ENCODE measurements at places on chromosomes 3 and 15.

- peak; percentile 83 for DNase-seq
Observed at GRCh38 chr15:45156744-45157455, 27.1 kb downstream of the DUOX1 start.

GRCh38 chr3:49302613-49303012 lies 25.6 kb upstream of the C3orf62 start:
- DNase-seq, result no peak

- no peak for DNase-seq
Observed at GRCh38 chr3:150972366-150973071, at the start of gene CLRN1. CLRN1 (minus strand) TSS chr3:150972727; CDS start chr3:150972708, 19 bp downstream.

DNA sequence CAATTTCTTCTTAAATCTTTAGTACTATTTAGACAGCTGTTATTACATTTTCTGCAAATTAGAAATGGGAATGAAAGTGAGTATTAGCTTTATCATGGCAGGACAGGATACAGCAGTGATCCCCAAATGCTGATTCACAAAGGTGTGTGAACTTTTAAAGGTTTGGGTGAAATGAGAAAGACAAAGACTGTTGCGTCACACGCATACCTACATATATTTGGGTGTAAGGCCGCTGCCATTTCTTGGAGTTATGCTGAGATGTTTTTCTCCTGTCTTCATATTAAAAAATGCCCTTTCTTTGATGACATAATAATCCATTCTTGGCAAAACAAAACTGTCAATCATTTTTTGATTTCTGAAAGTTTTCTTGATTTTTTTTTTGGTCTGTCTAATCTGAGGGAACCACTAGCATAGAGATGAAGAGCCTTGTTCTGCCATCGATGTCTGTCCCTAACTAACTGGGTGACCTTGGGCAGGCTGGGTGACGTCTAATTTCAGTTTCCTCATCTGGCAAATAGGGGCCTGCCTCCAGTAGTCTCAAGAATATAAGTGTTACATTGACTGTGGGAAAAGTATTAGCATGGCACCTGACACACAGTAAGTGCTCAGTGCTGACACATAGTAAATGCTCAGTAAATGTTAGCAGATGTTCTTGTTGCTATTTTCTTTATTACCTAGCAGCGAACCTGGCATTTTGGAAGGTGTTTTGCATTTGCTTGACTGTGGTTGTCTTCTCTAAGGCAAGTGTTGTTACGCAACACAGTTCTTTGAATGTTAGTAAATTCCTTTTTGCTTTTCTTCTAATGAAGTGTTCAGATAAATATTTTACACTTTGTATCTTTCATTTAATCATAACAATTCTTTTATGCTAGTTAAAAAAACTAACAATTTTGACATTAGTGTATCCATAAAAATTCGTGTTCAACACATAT lies 5.0 kb downstream of the MITF start:
- DNase-seq, result no peak

DNA sequence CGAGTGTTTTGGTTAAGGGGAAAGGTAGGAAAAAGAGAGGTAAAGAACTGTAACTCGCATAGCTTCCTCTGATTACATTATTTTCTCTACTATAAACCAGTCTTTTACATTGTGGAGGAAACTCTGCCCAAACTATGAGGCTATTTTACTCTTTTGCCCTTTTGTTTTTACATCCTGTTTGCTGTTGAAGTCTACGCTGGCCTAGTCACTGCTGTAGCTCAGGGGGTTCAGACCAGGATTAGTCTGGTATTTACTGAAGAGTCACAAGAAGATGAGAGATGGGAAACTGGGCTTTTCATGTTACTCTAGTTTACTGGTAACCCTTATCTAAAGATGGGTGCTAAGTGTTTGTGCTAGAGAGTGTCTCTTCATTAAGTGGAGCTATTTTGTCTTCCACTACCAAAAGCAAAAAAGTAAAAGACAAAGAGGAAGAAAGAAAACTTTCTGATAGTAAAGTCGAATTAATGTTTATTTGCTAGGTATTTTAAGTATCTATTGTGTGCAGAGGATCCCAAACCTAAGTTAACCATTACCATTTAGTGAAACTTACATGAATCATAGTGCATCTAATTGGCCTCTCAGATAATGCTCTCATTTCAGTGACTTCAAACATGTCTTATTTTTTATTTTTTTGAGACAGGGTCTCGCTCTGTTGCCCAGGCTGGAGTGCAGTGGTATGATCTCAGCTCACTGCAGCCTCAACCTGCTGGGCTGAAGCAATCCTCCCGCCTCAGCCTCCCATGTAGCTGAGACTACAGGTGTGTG lies 10.9 kb downstream of the RARB start:
- DNase-seq, result no peak

GRCh38 chr3:46187876-46188275 lies 20.2 kb downstream of the CCR1 start:
- peak; percentile 31 for DNase-seq

DNA sequence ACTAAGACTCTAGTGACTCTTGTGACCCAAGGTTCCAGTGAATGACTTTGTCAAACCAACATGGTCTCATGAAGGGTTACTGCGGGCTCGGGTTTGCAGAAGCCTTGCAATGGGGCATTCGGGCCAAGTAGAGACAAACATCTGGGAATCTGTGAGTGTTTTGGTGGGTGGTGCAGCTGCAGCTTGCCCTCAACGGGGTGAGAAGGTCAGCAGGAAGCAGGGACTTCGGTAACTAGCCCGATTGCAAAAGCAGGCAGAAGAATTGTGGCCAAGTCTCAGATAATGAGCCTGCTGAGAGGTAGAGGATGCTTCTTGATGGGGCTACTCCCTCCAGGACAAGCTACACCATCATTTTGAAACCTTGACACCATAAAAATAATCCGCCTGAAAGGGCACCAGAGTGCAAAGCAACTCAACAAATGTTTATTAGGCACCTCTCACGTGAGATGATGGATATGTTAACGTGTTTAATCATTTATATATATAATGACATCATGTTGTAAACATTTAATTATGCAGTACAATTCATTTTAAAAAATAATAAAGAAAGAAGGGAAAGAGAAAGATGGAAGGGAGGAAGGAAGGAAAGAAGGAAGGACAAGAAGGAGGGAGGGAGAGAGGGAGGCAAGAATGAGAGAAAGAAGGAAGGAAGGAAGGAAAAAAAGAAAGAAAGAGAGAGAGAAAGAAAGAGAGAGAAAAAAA lies 263.9 kb upstream of the IGF1R start:
- DNase-seq, result no peak

DNA sequence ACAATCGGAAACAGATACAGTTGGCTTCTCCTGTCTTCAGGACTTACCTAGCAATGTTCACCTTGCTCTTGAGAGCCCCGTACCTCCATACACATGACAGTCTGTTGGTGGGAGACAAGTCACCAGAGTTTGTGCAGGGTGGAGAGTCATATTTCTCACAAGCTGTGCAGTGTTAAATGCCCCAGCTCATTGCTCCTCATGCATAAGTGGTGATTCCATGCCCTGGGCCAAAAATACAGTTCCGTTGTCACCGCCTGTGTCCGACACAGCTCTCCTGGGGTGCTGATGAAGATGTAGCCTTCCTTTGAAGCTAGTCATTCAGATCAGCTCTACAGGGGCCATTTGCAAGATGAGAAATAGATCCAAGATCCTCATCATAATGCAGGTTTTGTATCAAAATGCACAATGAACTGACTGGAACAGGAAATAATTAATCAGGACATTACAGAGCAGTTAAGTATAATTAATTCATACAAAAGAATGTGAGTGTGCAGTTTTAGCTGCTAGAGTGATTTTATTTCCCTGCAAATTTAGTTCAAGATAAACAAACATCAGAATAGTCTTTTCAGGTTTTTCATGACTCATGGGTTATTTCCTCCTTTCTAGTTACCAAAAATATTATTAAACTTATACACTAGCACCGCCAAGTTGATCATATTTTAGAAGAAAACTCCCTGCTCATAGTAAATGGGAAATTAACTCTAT lies 66.5 kb downstream of the CD47 start:
- peak; percentile 17 for DNase-seq

DNA sequence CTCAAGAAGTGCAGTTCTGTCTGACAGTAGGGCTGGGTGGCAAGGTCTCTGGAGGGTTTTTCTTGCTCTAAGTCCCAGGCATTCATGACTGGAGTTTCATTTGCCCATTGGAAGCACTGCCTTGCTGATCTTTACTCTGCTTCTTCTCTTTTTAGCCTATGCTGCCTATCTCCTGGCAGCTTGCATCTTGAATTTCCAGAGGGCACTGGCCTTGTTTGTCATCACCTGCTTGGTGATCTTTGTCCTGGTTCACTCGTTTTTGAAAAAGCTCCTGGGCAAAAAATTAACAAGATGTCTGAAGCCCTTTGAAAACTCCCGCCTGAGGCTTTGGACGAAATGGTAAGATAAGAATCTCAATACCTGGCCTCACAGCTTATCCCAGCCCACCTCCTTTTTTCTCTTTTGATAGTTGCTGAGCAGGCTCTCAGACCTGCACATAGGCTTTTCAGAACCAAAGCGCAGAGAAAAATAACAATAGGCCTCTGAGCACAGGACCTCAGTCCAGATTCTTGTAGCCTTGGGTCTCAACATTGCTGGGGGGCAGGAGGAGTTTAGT lies 10.9 kb downstream of the SLC28A2 start:
- DNase-seq, result no peak

- no peak for DNase-seq
Observed at GRCh38 chr15:100308608-100309007, 33.2 kb downstream of the ADAMTS17 start.

DNA sequence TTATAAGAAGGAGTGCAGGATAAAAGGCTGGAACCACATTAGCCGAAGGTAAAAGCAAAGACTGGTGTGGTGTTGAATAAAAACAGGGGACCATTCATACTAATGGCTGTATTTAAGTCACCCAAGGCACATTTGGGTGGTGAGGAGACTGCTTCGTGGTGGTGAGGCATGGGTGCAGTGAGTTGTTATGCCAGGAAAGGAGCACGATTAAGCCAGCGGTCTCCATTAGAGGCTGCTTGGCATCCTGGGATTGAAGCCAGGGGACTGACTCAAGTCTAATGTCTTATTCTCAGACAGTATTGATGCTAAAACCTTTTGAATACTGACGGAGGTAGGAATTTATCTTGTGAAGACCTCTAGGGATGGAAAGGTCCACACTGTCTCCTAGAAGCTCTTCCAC lies 21.9 kb downstream of the FEM1B start:
- DNase-seq, result peak; percentile 46

DNA sequence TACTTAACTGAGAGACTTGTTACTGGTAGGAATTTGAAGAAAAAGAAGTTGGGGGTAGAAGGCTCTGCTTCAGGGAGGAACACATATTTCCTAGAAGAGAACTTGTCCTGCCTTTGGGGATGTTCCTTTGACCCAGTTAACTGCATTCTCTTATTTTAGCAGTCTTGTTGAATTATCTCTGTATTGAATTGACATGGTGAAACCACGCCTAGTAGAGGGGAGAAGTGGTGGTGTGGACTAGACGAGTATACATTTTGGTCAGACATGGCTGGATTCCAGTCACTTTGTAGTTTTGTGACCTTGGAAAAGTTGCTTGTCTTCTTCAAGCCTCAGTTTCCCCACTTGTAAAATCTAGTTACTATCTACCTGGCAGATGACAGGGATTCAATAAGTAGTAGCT lies 87.8 kb downstream of the FNDC3B start:
- no peak for DNase-seq

- no peak for DNase-seq
Observed at GRCh38 chr15:63797116-63797515, 36.6 kb downstream of the HERC1 start.

GRCh38 chr3:62365391-62366125 lies 7.8 kb downstream of the FEZF2 start:
- no peak for DNase-seq

DNA sequence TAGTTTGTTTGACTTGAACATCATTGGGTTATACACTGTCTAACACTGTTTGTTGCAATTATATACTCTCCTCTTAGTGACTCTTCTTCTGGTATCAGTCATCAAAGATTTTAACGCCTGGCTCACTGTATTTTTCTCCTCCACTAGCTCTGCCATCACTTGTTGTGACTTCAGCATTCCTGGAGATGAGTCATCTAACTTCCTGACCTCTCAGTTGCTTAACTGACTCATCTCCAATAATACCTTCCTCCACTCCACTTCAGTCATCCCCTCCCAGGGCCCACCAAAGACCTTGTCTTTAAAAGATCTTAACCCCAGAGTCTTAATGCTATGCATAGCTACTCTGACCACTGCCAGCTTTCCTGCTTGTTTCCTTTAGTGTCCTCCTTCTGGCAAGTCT lies 28.6 kb upstream of the CLSTN2 start:
- DNase-seq, result peak; percentile 68

DNA sequence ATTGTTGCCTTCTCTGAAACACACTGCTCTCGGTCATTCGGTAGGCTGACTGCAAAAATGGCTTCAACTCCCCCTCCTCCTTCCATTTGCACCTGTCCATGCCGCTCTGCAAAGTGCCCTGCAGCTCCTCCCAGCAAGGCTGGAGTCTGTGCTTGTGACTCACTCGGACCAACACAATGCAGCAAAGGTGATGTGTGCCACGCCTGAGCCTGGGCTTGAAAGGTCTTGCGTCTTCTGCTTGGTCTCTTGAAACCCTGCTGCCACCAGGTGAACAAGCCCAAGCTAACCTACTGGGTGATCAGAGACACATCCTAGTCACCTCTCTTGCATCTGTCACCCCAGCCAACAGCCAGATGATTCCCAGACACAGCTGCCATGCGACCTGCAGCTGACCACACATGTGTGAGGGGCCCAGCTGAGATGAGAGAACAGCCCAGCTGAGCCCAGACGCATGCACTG lies 71.1 kb downstream of the MGLL start:
- no peak for DNase-seq

DNA sequence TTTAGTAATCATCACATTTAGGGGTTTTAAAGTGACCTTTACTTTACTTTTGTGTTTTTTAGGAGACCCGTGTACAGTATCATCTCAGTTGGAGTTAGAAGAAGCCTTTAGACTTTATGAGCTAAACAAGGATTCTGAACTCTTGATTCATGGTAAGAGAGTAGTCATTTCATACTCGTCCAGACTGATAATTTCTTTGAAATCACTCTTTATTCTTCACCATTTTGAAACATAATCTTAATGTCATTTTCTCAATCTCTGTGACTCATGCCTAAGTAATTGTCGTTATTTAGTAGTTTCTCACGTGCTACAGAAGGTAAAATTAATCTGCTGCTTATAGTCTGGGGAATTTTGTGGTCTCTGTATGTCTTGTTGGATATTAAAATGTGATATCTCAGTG lies 37.7 kb downstream of the PRKCI start:
- no peak for DNase-seq

DNA sequence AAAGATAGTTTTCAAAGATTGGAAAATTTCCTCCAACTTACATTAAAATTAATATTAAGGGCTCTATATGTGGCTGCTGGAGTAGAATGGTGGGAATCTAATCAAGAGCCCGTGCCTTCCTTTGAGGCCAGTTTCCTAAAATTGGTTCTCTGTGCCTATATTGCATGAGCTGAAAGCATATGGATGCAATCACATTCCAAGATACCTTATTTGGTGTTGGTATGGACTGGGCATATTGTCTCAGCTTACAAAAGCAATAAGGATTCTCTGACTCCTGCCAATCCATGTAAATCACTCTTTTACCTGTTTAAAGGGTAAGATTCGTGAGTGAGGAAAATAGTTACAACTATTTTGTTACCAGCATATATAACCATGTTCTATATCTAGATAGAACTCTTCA lies 111.6 kb downstream of the GREM1 start:
- peak; percentile 49 for DNase-seq

Measured in EH (cell line).